HepG2 (cell line): ENCODE measurements at places on chromosomes 2 and 18.

- DNase-seq, result no peak
Observed at GRCh38 chr2:131040661-131041401, 52.4 kb downstream of the FAM168B start.

DNA sequence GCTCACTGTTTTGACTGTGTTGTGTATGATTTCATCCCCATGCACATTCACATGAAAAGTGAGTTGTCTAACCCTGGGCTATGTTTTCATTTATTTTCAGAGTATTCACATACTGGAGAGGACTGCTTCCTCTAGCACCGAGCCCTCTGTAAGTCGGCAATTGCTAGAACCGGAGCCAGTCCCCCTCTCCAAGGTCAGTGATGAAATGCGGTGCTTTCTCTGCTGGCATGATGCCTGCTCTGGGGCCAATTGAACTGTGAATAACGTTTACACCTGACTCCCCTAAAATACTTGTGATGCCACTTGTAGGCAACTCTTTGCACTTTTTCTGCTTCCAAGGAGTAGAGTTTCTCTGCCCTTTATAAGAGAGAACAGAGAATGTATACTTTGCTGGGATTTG lies 126.9 kb downstream of the PRKRA start:
- DNase-seq, result no peak

- peak; percentile 76 for DNase-seq
Observed at GRCh38 chr2:177604271-177605065, 211.9 kb downstream of the AGPS start.

DNA sequence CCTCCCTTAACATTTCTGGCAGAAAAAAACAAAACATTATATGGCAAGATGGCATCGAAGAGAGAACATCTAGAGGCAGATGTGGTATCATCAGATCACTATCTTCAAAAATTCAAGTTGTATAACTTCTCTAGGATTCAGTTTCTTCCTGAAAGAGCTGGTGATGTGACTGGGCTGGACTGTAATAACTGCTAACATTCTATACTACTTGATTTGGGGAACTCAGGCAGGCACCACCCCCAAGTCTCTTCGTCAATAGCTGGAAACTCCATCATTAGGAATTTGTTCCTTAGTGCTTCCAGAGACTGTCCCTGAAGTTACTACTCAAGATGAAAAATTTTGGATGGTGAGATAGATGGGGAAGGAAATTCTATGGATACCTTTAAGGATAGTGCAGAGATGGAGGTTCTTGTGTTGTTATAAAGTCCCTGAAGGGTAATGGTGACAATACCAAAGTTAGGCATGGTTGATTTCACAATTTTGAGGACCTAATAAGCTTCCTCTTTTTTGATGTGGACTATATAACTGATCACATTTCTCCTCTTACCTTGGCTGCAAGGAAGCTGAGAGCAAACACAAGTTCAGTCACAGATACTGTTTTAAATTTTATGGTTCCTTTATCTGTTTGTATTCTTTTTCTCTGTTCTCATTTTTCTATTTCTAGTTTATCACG lies 59.1 kb upstream of the PGAP1 start:
- no peak for DNase-seq

GRCh38 chr18:23062011-23062410 lies 73.3 kb upstream of the CABLES1 start:
- no peak for DNase-seq

DNA sequence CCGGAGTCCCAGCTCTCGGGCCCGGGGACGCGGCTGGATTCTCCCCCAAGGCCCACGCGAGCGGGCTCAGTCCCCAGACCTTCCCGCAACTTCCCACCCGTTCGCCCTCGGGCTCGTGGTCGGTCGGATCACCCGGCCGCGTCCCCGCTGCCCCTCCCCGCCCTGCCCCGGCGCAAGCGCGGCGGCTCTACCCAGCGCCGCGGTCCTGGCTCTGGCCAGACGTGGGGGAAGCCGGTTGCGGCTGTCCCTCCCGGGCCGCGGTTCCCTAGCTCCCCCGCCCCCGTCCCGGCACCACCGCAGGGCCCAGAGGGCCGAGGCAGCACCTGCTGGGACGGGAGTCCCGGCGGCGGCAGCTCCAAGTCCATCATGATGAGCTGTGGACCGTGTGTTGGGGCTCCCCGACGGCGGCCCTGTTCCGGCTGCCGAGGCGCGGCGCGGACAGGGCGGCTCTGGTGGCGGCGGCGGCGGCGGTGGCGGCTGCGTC lies 276 bp downstream of the NFE2L2 start:
- DNase-seq, result no peak

DNA sequence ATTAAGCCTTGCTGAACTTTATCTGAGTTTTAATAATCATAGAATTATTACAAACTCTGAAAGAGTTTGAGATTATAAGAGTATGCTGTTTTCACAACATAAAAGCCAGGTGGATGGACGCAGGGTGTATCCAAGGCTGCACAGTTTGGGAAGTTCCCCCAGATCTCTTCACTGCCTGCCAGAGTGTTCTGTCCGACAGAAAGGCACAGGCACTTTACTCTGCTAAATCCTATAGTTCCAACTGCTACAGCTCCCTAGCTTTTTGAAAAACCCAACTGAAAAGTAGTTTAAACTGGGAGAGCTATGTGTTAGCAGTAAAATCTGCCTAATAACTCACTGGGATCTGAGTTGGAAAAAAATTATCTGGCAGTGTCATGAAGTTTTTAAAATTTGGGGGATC lies 38.0 kb downstream of the MFSD6 start:
- DNase-seq, result no peak

GRCh38 chr18:76460482-76460881 lies 34.6 kb downstream of the ZNF516 start:
- DNase-seq, result no peak

GRCh38 chr2:74439803-74440377 lies 1.8 kb downstream of the RTKN start:
- DNase-seq, result peak; percentile 60

- DNase-seq, result no peak
Observed at GRCh38 chr2:105494683-105495425, 96.0 kb upstream of the FHL2 start.

GRCh38 chr2:191571163-191571769 lies 106.7 kb upstream of the NABP1 start:
- no peak for DNase-seq

- DNase-seq, result peak; percentile 11
Observed at GRCh38 chr2:147464737-147465357, 380.0 kb upstream of the ACVR2A start.

DNA sequence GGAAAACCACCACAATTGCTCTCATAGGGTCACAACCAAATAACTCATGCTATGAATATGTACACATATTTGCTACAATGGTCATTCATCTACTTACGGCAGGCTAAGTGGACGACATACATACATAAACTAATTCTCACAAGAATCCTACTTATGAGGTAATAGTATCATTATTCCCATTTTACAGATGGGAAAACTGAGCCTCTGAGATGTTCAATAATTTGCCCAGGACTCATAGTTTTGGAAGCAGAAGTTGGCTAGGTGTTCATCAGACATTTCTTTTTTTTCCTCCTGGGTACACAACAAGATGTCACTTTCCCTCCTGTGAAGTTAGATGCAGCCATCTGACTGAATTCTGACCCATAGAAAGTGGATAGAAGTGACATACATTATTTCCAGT lies 89.0 kb upstream of the PKDCC start:
- DNase-seq, result no peak

GRCh38 chr2:137383391-137383790 lies 580.9 kb upstream of the HNMT start:
- no peak for DNase-seq

GRCh38 chr2:46981662-46982350 lies 66.2 kb upstream of the MCFD2 start:
- DNase-seq, result peak; percentile 66

DNA sequence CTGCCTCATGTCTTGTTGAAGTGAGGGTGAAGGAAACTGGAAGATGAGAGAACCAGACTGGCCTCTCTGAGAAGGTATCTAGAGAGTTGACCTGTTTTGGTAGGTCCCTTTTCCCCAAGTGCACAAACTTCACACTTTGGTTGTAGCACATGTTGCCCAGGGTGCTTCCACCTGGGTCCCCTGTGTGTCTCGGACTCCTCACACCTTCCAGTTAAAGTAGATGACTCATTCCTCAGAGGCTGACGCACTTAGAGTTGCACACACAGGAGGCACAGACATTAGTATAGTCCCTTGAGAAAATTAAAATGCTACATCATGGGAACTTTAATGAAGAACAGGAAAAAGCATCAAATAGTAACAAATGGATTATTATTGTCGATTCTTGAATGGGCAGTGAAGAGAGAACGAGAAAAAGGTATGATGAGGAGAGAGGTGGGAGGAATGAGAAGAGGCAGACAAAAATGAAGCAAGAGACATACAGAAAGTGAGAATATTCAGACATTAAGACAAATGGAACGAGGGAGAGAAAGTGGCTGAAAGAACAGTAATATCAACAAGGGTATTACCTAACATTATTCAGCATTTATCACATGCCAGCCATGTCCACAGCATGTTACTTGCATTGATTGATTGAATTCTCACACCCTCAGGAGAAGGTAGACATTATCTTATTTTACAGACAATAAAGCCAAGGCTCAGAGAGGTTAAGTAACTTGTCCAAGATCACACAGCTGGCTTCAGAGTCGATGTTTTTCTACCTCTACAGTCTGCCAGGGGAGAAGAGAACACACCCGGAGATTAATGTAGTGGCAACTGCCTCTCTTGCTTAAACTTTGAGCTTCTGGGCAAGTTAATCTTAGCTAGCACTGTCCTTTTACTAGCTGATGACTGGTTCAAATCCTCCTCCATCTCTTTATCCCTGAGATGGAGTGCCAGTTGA lies 68.6 kb downstream of the FHOD3 start:
- no peak for DNase-seq

DNA sequence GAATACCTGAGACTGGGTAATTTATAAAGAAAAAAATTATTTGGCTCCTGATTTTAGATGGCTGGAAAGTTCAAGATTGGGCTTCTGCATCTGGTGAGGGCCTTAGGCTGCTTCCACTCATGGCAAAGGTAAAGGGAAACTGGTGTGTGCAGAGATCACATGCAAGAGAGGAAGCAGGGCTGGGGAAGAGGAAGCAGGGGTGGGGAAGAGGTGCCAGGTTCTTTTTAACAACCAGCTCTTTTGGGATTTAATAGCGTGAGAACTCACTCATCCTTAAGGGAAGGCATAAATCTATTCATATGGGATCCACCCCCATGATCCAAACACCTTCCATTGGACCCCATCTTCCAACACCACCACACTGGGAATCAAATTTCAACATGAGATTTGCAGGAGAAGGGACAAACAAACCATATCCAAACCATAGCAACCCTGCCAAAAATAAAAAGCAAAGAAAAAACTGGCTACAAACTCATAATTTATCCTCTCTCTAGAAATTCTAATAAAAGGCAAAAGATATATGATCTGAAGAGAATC lies 30.4 kb downstream of the PRKRA start:
- DNase-seq, result no peak

- no peak for DNase-seq
Observed at GRCh38 chr18:27762054-27762453, 414.9 kb downstream of the CDH2 start.

DNA sequence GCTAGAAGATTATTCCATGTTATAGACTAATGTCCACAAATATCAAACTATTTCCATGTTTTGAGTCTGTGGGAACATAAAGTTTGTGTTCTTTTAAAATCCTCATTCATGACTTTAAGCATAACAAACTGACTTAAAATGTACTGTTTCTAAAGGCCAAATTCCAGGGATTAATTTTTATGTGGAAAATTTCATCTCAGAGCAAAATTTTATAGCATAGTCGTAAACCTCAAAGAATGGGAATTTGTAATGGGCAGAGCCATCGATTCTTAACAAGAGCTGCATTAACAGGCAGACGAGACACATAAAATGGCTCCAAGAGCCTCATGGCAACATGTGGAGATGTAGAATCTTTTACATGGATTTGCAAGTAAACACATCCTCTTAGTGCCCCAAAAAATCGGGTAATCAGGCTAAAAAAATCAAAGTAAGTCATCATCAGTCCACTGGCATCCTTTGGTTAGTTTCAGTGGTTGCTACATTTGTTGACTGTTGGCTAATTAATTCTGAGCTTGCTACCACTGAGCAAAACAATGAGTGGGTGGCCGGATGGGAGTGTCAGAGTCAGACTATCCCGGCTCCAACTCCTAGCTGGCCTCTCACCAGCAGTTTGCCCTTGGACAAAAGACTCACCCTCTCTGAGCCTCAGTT lies 119.6 kb downstream of the FAM210A start:
- no peak for DNase-seq
